ENCODE measurements at places on chromosomes 7 and 10.

DNA sequence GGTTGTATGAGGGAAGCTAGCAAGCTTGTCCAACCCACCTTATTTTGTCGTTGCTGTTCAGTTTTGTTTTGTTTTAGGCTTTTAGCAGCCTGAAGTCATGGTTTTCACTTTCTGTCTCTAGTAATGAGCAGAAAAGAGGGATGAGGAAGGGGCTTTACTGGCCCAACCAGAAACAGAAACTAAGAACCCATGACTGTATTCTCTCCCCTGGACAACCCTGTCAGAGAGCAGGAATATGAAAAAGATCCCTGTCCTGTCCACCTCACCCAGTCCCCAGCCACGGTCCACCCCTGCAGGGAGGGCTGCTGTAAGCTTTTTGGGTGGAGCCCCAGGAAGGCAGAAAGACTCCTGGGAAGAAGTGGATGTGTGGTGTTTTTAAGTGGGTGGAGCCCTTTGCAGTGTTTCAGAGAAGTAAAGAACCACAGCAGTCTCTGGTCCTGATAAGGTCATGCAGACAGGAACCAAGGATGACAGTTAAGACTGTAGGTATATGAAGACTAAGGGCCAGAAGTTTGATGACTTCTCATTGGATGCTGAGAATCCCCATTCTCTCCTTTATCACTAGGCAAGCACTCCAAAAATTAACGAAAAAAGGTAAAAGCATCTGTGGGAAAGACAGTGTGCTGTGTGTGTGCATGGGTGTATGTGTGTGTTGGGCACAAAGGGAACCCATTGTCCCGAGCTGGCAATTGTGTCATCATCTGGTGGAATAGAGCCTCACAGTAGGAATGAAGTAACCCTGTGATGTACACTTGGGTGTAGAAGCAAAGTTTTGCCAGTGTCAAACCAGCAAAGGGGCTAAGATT, 13.8 kb downstream of the MRPL32 start:
- DNase-seq, result no peak

GRCh38 chr7:66272321-66272720, 67.2 kb downstream of the TPST1 start:
- no peak for DNase-seq

DNA sequence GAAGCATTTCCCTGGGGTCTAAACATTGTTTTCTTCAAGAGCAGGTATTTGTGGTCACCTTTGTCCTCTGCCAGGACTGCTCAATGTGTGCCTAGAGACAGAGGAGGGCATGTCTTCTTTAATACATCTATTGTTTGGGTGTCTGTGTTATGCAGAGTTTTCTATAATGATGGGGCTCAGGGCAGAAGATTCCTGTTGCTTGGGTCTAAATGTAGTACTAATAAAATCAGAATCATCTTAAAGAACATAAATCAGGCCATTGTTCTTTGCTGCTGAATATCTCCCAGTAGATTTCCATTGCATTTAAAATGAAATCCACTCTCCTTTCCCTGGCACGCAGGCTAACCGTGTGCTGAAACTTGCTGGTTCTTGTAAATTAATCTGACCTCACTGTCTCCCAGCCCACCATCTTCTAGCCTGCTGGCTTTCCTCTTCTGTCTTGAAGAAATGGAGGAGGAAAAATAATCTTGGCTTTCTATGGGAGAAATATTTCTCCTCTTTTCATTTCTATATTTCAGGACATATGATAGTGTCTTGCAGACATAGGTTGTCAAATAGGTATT, 1396.8 kb downstream of the GATA3 start:
- DNase-seq, result no peak

DNA sequence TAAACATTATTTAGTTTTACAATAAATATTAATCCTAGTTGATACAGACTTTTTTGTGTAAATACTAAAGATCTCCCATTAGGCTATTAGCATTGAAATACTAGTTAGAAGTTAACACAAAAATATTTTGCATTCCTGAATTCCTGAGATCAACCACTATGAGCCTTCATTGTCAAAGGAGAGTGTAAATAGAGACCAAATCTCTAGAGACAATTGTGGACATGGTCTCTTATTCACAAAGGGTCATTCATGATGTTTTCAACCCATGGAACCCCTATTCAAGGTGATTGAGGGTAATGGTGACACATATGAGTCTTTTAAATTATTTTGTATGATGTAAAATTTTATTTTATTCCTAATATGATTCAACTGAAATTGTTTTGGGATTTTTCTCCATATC, 1454.8 kb upstream of the LRRTM3 start:
- no peak for DNase-seq

DNA sequence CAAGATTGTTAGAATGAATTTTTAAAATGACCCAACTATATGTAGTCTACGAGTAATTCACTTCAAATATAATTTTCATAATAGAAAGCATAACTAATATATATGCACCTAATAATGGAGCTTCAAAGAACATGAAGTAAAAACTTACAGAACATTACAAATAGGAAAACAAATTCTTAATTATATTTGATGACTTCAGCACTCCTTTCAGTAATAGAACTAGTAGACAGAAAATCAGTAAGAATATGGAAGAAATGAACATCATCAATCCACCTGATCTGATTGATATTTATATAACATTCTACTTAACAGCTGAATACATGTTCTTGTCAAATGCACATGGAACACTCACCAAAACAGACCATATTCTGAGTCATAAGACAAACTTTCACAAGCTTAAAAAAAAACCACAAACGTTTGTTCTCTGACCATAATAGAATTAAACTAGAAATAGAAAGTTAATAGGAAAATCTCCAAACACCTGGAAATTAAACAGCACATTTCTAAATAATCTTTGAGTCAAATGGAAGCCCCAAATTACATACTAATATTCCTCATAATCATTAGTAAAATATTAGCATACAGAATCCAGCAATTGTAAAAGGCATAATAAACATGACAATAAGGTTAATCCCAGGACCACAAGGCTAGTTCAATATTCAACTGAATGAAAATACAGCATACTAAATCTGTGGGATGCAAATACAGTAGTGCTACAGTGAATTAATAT, 48.0 kb downstream of the BRAF start:
- peak; percentile 79 for DNase-seq

DNA sequence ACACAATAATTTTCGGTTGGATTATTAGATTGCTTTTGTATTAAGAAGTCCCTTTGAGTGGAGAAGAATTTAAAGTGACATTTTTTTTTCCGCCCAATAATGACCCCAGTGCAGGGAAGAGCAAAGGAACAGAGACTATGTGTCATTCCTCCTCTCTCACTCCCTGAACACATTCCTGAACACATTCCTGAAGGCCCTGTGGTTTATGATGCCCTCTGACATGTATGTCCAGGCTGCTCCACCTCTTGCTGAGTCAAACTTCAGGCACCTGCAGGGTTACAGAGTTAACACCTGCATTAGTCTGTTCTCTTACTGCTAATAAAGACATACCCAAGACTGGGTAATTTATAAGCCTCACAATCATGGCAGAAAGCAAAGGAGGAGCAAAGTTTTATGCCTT, 704.0 kb upstream of the LRRN3 start:
- DNase-seq, result peak; percentile 99

- no peak for DNase-seq
Measured at GRCh38 chr10:115696747-115697146, 576.3 kb downstream of the GFRA1 start.

DNA sequence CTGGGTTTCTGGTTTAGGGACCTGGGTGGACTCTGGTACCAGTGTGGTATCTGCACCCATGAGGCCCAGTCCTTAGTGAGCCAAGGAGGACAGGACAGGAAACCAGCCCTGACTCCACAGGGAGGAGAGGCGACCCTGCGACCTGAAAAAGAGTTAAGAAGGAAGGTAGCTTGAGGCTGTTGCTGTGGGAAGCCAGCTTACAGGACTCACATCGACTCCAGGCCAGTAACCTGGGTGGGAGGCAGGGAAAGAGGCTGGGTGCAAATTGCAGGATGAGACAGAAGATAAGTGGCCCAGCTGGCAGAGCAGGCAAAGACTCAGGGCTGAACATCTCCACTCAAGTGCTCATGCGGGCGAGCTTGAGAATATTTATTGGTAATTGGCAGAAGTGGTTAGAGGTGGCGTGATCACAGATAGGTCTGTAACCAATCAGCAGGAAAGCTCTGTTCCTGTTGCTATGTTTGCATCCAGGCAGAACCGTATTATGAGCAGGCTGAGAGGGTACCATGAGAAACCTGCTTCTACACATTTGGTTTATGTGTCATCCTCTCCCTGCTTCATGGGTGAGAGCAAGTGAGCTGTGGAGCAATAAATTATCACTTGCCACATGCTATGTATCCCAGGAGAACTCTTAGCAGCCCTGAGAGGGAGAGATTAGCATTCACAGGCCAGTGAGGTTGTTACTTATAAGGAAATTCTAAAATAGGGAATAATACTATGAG, 11.0 kb downstream of the TLL2 start:
- DNase-seq, result peak; percentile 82

- DNase-seq, result no peak
Measured at GRCh38 chr7:108326938-108327337, 129.3 kb downstream of the NRCAM start.

DNA sequence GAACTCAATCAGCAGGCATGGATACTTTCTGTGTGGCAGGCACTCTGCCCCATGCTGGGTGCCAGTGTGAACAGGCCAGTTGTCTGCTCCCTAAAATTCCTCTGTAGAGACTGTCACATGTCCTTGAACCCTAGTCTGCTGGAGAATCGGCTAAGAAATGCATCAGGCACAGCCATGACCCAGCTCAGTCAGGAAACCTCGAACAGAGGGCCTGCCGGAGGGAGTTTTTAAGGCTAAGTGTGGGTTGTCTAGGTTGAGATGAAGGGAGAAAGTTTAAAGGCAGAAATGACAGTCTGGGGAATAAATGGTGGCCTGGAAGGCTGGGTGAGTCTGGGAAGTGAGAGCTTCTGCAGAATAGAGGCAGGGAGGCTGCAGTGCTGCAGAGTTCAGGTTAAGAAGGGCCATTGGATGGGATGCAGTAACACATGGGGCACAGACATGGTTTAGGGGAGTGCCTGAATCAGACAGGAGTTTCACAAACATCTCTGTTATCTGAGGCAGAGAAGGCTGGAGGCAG, 45.3 kb downstream of the WDFY4 start:
- DNase-seq, result no peak

DNA sequence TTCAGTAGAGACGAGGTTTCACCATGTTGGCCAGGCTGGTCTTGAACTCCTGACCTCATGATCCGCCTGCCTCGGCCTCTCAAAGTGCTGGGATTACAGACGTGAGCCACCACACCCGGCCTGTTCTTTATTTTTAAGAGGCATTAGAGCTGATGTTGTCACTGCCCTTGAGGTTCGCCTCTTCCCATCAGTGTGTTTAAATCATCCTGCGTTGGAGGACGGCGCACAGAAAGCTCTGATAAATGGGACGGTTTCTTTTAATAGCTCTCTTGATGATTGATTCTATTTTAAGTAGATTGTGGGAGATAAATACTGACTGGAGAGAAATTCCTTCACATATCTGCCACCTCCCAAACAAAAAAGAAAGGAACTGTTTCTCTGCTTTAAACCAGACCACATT, 29.0 kb downstream of the UPP1 start:
- no peak for DNase-seq

- DNase-seq, result no peak
Measured at GRCh38 chr10:59876695-59877094, 29.7 kb downstream of the CCDC6 start.

DNA sequence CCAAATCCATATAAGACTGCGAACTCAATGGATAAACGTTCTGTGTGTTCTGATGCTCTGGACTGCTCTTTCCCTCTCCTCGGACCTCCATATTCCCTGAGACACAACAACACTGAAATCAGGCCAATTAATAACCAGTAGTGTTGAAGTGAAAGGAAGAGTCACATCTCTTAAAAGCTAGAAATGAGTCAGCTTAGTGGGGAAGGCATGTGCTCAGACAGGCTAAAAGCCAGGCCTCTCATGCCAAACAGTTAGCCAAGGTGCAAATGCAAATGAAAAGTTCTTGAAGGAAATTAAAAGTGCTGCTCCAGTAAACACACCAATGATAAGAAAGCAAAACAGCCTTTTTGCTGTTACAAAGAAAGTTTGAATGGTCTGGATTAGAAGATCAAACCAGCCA, 29.3 kb downstream of the TNS3 start:
- peak; percentile 47 for DNase-seq

DNA sequence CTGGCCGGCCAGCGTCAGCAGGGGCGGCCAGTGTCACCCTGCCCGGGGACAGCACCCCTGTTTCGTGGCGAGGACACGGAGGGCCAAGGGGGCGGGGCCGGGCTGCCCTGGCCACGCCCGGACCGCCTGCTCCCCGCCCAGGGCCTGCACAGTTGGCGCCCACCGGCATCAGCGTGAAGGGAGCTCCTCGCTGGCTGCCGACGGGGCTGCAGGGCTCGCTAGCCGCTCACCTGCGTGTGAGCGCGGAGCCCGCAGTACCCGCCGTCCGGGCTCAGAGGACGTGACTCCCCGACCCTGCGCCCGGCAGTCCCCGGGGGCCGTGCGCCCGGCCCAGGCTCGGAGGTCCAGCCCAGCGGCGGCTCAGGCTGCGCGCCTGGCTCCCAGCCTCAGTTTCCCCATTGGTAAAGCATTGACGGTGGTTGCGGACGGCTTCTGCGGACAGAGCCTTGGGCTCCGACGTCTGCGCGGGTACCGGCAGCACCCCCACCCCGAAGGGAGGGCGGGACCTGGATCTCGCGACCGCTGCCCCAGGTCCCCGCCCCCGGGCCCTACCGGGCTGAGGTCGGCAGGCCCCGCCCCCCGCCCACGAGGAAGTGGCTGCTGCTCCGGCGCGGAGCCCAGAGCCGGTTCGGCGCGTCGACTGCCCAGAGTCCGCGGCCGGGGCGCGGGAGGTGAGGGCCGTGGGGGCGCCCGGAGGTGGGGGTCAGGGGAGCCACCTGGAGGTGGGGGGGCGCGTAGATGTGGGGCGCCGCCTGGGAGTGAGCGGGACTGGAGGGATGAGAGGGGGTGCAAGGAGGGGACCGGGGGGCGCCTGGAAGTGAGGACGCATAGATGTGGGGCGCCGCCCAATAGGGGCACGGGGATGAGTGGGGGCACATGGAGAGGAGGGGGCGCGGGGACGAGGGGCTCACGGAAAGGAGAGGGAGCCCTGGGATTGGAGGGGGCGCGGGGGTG, at the start of gene ARPC1B:
ARPC1B (plus strand) TSS at position 620 of the 954 bp plus-strand sequence. CDS start 10,985 bp downstream, outside the sequence.
- peak; percentile 93 for DNase-seq

- no peak for DNase-seq
Measured at GRCh38 chr10:49242604-49243003, 54.4 kb upstream of the TMEM273 start.

GRCh38 chr10:29409241-29410054, 120.6 kb downstream of the LYZL1 start:
- DNase-seq, result peak; percentile 67

DNA sequence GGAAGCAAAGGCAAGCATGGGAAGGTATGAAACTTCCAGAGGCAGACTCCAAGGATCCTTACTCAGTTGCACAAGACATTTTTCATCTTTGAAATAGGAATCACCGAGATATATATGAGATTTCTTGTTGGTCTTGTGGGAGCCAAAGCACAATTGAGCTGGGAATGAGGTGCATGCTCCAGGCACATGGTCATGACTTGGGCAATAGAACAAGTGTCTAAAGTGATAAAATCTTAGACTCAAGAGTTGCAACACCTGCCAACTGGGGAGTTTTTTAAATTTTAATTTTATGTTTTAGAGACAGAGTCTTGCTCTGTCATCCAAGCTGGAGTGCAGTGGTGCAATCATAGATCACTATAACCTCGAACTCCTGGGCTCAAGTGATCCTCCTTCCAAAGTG, 169.5 kb upstream of the ADCY1 start:
- DNase-seq, result no peak
